ENCODE measurements at places on chromosomes 5 and 9.
A peak's percentile ranks its signal among the peaks of the same experiment; 100 is the strongest.

DNA sequence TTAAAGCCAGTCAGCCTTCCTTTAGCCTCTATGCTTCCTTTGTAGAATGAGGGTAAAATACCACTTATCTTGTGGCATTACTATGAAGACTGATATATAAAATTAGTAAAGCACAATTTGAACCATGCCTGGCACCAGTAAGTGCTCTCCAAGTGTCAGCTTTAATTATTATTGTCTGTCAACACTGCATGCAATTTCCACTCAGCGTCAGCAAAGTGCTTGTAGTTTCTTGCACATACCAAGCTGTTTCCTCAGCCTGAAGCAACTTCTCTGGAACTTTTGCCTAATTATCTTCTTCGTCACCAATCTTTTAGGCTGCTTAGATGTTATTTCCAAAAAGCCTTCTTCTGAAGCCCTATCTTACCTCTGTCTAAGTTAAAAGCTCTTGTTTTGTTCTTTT, 177.3 kb downstream of the CDC42SE2 start:
- DNase-seq = no peak

- no peak for DNase-seq
Observed at GRCh38 chr9:137206602-137207001, 1.1 kb downstream of the NDOR1 start.

DNA sequence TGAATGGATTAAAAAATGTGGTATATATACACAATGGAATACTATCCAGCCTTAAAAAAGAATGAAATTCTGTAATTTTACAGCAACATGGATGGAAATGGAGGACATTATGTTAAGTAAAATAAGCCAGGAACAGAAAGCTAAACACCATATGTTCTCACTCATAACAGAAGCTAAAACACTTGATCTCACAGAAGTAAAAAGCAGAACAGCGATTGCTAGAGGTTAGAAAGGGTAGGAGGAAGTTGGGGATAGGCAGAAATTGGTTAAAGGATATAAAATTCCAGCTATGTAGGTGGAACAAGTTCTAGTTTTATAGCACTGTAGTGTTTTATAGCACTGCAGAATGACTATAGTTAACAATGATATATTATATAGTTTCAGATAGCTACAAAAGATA, 15.8 kb downstream of the MARCHF3 start:
- DNase-seq = no peak

- DNase-seq = no peak
Observed at GRCh38 chr9:134562146-134562849, 79.3 kb upstream of the COL5A1 start.

DNA sequence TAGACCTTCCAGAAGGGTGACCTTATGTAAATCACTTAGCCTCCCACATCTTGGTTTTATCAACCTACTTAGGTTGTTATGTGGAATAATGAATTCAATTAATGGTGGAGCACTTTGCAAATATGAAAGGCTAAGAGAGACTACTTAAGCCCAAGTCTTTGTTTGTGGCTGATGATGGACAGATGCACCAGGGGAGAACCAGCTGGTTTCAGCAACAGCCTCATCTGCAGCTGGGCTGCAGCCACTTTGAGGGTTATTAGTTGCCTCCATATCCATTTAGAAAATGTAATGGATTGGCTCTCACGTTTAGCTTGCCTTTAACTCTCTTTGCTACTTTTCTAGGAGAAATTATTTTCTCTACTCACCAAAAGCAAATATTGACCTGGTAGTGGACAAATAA, 146.6 kb downstream of the ESM1 start:
- peak; percentile 52 for DNase-seq

DNA sequence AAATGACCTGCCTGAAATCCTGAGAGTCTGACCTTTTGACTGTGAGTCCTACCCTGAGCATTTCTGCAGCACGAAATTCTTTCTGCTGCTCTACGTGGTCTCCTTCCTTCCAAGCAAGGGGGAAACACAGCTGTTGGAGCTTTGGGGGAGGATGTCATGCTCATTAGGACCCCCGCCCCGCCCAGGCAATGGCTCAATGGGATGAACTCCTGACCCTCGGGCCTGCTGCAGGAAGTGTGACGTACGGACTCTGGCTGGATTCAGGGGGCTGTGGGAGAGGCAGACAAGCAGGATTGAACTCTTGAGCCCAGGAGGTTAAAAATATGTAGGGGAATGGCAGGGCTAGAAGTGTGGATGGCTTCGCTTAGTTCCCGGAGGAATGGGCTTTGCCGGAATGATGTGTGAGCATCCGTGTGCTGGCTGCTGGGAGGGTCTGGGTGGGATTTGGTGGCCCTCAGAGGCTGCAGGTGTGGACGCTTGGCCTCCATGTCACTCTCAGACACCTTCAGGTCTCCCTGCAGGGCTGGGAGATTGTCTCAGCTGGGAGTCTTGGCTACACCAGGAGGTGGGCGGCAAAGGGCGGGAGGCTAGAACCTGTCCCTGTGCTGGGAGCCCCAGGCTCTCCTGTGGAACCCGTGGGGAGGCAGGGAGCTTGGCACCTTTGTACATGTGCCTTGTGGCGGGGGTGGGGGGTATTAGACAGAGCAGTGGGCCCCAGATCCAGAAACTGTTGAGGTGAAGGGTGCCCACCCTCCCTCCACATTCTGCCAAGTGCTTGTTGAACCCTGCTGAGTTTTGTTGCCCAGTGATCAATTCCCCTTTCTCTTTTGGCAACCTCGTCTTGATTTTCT, 26.3 kb downstream of the STC2 start:
- no peak for DNase-seq

- DNase-seq = no peak
Observed at GRCh38 chr9:107861075-107861474, 371.5 kb upstream of the KLF4 start.

DNA sequence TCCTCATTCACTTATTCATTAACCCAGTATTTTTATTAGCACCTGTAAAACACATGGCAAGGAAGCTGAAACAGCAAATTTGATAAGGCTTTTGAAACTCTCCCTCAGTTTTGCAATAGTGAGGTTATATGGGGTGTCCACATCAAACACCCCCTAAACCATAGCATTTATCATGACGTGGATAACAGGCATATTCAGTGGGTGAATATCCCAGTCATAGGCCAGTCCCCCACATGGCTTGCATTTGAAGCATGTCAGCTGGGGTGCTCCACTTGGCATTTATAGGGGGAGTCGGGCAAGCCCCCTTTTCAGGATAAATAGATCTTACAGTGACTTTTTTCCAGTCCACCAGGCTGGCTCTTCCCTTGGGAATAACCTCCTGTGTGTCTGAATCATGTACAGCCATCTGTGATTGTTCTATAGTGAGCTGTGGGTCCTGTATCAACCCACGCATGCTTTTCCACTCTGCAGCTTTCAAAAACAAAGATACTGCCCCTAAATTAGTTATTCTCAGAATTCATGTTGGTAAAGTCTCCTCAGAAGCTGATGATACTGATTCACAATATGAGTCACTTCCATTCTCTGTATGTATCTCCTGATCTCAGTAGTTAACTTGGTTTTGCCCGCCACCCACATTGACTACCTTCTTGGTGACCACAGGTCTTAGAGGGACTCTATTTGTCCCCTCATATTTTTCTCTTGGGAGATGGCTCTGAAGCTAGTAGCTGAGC, 84.4 kb upstream of the SPIN1 start:
- DNase-seq = no peak

Measured in NCI-H1436 treated with DMSO at 0.1 percent for 48 hours (cell line).